ENCODE measurements at places on chromosomes 4 and X.

DNA sequence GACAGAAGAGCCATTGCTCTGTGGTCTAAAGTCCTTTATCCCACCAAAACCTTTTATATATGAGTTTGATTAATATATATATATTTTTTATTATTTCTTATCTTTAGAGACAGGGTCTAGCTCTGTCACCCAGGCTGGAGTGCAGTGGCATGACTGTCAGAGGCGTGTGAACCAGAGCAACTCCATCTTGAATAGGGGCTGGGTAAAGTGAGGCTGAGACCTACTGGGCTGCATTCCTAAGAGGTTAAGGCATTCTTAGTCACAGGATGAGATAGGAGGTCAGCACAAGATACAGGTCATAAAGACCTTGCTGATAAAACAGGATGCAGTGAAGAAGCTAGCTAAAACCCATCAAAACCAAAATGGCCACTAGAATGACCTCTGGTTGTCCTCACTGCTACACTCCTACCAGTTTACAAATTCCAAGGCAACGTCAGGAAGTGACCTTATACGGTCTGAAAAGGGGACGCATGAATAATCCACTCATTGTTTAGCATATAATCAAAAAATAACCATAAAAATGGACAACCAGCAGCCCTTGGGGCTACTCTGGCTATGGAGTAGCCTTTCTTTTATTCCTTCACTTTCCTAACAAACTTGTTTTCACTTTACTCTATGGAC, 10.5 kb downstream of the TBCK start:
- H3K36me3 ChIP-seq: peaks cover 39% of the 10 kb centered on the region
- DNase-seq: no peak
- no peak overlapping the region for H3K27ac ChIP-seq

GRCh38 chr4:110034026-110034393, 121.3 kb downstream of the EGF start:
- H3K36me3 ChIP-seq: no peaks in the 10 kb centered on the region
- no peak overlapping the region for H3K4me3 ChIP-seq
- no peak for DNase-seq
- peaks cover 8% of the 10 kb centered on the region for H3K27me3 ChIP-seq

DNA sequence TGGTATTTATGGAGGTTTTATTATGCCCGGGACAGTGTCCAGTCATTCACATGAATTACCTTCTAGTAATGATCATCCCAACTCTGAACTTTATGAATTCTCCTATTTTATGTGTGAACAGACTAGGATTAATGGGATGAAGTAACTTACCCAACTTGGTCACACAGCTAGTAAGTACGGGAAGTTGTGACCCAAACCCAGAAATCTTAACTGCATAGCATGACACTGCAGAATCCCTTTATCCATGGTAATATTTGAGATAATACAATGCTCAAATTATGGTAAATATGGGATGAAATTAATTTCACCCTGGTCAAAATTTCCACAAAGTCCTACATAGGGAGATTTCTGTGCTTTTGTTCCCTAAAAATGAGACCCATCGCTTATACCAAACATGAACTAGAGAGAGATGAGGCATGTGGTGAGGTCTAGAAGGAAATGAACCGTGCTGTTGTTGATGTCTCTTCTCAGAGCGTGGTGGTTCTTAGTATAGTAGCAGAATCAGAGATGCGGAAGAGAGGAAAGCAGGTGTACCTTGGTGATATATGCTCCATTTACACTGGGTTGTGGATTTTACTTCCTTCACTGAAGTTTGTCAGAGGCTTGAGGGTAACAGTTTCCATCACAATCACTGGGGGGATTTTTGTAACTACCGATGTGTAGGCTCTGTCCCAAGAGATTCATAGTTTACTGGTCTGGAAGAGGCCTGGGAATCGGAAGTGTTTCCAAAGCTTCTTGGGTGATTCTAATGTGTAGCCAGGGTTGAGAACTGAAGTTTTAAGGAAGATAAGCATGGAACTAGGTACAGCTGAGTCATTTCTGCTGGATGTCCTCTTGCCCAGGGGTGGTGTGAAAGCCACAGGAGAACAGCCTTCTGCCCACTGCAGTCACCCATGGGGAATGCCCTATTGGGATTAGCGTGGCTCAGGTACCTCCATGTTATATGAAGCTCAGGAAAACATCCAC, 30.2 kb upstream of the FAM9C start:
- H3K4me3 ChIP-seq: no peak overlapping the region
- H3K4me1 ChIP-seq: peaks cover 11% of the 10 kb centered on the region
- H3K27ac ChIP-seq: peak overlapping the region; percentile 52
- no peaks in the 10 kb centered on the region for H3K27me3 ChIP-seq
- H3K36me3 ChIP-seq: no peaks in the 10 kb centered on the region

GRCh38 chr4:35347276-35347675, 897.0 kb downstream of the ARAP2 start:
- DNase-seq: no peak
- no peak overlapping the region for H3K27ac ChIP-seq
- no peak overlapping the region for H3K4me3 ChIP-seq

DNA sequence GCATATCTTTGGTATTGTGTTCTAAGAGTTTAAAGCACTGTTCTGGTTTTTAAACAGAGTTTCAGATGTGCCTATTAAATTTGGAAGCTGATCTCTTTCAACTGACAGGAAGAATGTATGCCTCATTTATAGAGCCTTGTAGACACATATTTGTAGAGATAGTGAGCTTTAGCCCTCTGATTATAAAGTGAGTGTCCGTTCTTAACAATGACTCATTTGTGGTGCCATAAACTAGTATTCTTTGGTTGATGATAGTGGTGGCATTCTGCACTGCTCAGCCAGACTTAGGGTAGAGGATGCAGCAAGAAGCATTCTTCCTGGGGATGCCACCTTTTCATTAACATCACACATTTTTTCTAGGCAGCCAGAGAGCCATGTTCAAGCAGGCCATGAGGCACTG, 121.7 kb downstream of the TLL1 start:
- H3K4me3 ChIP-seq: no peak overlapping the region
- no peak for DNase-seq
- no peaks in the 10 kb centered on the region for H3K27me3 ChIP-seq
- no peaks in the 10 kb centered on the region for H3K36me3 ChIP-seq
- H3K27ac ChIP-seq: no peak overlapping the region

DNA sequence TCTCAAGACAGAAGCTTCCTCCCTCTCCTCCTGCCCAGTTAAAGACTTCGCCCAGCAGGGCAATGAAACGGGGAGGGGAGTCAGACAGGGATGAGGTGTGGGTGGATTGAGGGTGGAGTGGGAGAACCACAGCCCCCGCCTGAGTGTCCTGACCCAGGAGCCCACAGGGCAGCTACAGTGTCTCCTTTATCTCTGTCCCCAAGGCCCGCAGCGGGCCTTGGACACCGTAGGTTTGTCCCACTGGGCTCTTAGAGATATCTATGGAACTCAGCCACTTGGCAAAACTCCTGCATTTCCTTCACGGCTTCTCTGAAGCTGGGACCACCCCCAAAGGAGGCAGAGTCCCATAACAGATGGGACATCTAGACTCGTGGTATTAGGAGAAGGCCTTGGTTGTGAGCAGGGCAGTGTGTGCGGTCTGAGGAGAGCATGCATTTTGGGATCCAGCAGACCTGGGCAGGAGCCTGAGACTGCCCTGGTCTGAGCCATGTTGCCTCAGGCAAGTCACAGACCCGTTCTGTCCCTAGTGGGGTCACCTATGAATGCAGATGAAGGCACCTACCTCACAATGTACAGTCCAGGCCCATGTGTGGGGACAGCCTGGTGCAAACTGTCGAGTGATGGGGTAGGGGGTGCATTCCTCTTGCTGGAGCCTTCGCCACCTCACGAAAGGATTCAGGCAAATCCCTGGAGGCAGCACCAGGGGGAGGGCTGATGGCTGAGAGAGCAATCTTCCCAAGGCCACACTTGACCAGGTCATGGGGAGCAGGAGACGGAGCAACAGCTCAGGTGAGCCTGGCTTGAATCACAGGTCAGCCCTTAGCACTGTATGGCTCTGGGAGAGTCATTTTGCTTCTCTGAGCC, 225.7 kb upstream of the PSAPL1 start:
- H3K27me3 ChIP-seq: no peaks in the 10 kb centered on the region
- no peak overlapping the region for H3K27ac ChIP-seq
- no peak overlapping the region for H3K4me3 ChIP-seq
- H3K4me1 ChIP-seq: peaks cover 3% of the 10 kb centered on the region

- H3K36me3 ChIP-seq: no peaks in the 10 kb centered on the region
- no peak for DNase-seq
- no peaks in the 10 kb centered on the region for H3K4me1 ChIP-seq
- no peak overlapping the region for H3K4me3 ChIP-seq
Observed at GRCh38 chr4:169256856-169257761, 13.6 kb downstream of the SH3RF1 start.

- no peak for DNase-seq
- H3K27me3 ChIP-seq: no peaks in the 10 kb centered on the region
- no peak overlapping the region for H3K4me3 ChIP-seq
- H3K27ac ChIP-seq: no peak overlapping the region
- no peaks in the 10 kb centered on the region for H3K4me1 ChIP-seq
Observed at GRCh38 chr4:118112117-118113046, 78.1 kb downstream of the NDST3 start.

DNA sequence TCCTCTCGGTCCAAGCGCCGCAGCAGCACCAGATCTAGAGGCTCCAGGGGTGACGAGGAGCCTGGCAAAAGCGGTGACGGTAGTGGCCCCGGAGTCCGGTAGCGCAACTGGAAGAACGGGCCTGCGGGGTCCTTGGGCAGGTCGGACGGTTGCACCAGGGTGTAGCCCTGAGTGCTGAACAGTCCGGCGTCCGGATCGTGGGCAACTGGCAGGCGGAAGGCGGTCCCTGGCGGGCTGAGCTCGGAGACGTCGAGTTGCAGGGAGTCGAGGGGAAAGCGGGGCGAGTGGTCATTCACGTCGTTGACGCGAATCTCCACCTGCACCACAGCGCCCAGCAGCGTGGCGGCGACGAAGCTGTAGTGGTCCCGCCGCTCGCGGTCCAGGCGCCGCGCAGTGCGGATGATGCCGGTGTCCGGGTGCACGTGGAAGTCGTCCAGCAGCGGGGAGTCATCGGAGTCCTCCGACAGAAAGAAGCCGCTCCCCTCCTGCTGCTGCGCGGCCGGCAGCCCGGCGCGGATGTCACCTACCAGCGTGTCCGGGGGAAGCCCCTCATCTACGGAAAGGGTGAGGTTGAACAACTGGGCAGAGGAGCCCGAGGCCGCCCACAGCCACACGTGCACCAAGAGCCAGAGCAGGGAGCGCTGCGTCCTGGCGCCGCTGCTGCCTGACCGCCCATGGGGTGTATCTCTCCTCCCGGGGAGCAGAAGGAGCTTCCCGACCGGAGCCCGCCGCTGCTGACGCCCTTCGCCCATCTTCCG, 837 bp downstream of the DCHS2 start:
- H3K36me3 ChIP-seq: no peaks in the 10 kb centered on the region
- DNase-seq: no peak
- peak overlapping the region; percentile 30 for H3K4me3 ChIP-seq
- H3K27ac ChIP-seq: no peak overlapping the region
- H3K4me1 ChIP-seq: peaks cover 3% of the 10 kb centered on the region
- no peaks in the 10 kb centered on the region for H3K27me3 ChIP-seq

- H3K36me3 ChIP-seq: no peaks in the 10 kb centered on the region
- no peaks in the 10 kb centered on the region for H3K4me1 ChIP-seq
- no peaks in the 10 kb centered on the region for H3K27me3 ChIP-seq
- peak overlapping the region; percentile 47 for H3K27ac ChIP-seq
Observed at GRCh38 chrX:68462653-68463052, 29.4 kb upstream of the OPHN1 start.

- peaks cover 45% of the 10 kb centered on the region for H3K36me3 ChIP-seq
- peak; percentile 51 for DNase-seq
- H3K27me3 ChIP-seq: no peaks in the 10 kb centered on the region
Observed at GRCh38 chr4:183445097-183445428, 627 bp downstream of the CDKN2AIP start.

- H3K36me3 ChIP-seq: no peaks in the 10 kb centered on the region
- H3K27ac ChIP-seq: no peak overlapping the region
- DNase-seq: no peak
- no peaks in the 10 kb centered on the region for H3K27me3 ChIP-seq
- H3K4me3 ChIP-seq: no peak overlapping the region
Observed at GRCh38 chr4:176032454-176032853, 33.2 kb upstream of the WDR17 start.
